ENCODE measurements at places on chromosomes 2 and 18.
A peak's percentile ranks its signal among the peaks of the same experiment; 100 is the strongest.

- no peak for DNase-seq
These were observed 270.0 kb downstream of the CYRIA start for GRCh38 chr2:16395601-16396000.

DNA sequence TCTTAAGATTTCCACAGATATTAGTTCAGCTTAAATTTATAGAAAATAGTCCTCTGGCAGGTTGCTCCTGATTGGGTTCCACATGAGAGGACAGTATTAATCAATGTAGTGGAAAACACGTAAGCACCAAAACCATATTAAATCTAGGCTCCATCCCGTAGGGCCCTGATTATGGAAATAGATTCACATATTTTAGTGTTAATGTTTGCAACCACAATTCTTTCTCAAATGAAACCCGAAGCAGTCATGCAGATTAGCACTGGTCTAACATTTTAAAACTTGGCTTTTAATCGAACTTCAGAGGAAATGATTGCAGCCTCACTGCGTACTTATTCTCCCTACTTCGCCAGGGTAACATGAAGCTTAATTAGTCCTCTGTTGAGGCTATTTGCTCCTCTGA is 60.9 kb downstream of the METTL4 start:
- no peak for DNase-seq

- no peak for DNase-seq
These were observed 36.6 kb downstream of the FEZ2 start for GRCh38 chr2:36561237-36561944.

GRCh38 chr2:233244818-233245217 is 6.7 kb upstream of the ATG16L1 start:
- no peak for DNase-seq

GRCh38 chr2:69285379-69285894 is 101.6 kb downstream of the GFPT1 start:
- DNase-seq, result no peak

DNA sequence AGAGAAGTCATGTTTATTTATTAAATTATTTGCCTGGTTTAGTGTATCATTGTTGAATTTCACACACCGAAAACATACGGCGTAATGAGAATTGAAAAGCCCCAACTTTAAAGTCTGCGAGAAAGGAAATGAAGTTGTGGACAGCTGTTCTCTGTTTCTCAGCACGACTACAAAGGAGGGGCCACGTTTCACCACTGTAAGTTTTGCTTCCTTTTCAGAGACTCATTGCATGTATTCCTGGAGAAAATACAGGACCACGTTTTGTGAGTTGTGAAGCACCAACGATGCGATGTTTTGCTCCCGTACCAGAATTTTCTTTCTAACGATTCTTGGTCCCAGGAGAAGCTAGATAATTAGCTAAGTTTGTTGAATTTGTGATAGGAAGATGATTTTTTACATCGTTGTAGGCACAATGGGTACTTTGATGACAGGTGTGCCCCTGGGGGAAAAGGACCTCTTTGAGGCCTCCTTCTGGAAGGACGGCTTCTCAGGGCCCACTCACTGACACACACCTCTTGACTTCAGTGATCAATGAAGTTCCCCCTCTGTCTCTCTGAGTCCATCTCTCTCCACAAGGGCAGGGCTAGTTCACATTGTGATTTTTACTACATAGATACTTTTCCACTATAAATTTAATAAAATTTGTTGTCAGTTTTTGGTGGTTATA is 23.7 kb upstream of the ACKR3 start:
- DNase-seq, result no peak

- DNase-seq, result no peak
These were observed 38.3 kb downstream of the TNS1 start for GRCh38 chr2:217964275-217965161.

DNA sequence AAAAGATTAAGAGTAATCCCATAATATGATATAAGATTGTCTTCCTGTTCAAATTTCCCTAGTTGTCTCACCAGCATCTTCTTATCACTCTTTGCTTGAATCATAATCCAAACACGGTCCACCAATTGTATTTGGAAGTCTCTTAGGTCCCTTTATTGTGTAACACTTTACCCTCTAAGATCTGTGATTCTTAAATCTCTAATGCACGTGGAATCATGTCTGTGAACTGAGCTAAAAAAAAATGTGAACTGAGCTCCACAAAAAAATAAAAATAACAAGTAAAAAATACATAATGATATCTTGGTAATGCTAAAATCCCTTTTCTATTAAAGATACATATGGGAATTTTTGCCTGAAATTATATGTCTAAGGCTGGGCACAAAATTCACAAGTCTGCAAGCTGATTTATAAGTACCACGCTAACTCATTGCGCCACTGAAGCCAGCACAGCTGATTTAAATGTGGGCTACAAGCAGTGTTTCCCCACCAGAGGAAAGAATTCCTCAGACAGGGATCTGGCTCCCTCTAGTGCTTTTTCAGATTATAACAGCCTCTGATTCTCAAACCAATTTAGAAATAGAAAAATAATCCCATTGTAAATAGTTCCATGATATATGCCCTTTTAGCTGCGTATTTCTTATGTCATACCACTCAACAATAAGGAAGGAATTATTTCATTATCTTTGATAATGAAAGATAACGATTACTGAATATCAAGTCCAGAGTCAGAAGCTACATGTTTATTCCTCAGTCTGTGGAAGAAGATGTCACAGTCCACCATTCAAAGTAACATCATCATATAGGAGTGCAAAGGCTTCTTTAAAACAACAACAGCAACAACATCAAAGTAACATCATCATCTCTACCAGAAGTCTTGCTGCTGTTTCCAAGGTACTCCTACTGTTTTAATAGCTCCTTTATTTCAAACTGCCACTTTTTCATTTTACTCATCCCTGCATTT is 22.9 kb downstream of the RBM43 start:
- peak; percentile 43 for DNase-seq

GRCh38 chr2:157421331-157421944 is 22.5 kb downstream of the CYTIP start:
- DNase-seq, result no peak

- DNase-seq, result no peak
These were observed 26.8 kb upstream of the CUL3 start for GRCh38 chr2:224611938-224612337.

GRCh38 chr18:23724681-23725080 is 35.4 kb downstream of the LAMA3 start:
- DNase-seq, result no peak

- no peak for DNase-seq
These were observed 29.5 kb downstream of the COL5A2 start for GRCh38 chr2:189150033-189150432.

GRCh38 chr2:140895378-140895777 is 1235.4 kb downstream of the LRP1B start:
- DNase-seq, result no peak

GRCh38 chr18:24208270-24209035 is 69.6 kb downstream of the CABYR start:
- DNase-seq, result no peak

DNA sequence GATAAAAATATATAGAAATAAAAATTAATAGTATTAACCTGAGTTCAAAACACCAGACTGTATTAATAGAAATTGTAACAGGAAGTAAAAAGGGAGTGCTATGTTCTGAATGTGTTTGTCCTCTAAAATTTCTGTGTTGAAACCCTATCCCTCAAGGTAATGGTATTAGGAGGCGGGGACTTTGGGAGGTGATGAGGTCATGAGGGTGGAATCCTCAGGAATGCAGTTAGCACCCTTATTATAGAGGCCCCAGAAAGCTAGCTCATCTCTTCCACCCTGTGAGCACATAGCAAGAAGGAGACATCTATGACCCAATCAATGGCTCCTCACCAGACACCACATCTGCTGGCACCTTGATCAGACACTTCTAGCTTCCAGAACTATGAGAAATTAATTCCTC is 124.5 kb downstream of the CMPK2 start:
- no peak for DNase-seq

DNA sequence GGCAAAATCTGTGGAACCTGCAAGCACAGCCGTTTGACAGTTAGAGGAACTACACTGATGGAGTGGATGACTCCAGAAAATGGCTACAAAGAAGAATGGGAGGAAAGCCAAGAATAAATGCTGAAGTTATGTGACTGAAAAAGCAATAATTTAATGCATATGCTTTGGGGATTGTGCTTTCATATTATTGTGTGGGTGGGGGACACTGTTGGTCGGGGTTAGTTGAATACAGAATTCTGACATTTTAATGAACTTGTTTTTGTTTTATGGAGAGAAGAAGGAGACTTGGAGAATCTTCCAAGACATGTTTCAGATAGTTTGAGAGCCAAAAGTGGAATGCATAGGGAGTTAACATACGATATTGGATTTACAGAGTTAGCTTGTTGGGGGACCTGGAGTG is 68.5 kb downstream of the NRP2 start:
- DNase-seq, result no peak

DNA sequence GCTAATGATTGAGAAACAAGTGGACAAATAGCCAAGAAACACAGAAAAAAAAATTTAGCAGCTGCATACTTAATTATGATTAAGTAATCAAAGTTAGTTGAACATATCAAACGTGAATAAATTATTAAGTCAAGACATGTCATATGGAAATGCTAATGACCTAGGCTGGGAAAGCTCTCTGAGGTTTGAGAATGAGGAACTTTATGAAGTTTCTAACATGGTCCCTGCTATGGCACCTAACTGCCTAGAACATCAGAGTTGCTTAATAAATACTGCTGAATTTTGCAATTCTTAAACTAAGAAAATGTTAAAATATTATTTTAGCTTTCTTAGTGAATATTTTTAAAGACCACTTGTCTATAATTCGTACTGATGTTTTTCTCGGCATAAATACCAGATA is 99.8 kb downstream of the AFF3 start:
- DNase-seq, result no peak

DNA sequence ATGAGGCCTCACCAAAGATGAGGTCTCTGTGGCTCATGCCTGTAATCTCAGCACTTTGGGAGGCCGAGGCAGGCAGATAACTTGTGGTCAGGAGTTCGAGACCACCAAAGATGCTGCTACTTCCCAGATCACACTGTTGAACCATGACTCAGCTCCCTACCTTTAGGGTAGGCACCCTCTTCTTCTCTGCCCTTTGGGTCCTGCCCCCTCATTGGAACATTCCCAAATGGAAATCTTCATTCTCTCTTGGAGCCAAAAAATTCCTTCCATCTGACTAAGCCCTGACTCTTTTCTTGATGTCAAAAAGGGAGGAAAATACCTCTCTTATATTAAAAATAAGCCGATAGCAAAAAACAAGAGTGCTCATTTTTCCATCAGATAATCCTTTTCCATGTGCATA is 183.5 kb downstream of the PAX3 start:
- DNase-seq, result no peak

DNA sequence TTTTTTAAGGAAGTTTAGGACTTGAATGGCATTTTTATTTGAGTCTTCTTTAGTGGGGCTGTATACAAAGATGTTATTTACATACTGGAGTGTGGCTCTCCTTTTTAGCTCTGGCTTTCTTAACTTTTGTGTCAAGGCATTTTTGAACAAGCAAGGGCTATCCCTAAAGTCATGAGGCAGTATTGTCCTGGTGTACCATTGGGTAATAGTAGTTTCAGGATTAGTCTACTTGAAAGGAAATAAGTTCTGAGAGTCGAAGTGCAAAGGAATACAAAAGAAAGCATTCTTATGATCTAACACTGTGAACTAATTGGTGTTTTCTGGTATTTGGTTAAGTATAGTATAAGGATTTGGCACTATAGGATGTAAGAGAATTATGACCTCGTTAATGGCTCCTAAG is 1.9 kb upstream of the CYP27A1 start:
- no peak for DNase-seq
